ENCODE measurements at places on chromosomes 1 and 21.

- DNase-seq: peak; percentile 79
These were observed 510 bp downstream of the DENND4B start for GRCh38 chr1:153945795-153946621.

GRCh38 chr21:29217818-29218291 lies 80.9 kb upstream of the BACH1 start:
- DNase-seq: no peak

DNA sequence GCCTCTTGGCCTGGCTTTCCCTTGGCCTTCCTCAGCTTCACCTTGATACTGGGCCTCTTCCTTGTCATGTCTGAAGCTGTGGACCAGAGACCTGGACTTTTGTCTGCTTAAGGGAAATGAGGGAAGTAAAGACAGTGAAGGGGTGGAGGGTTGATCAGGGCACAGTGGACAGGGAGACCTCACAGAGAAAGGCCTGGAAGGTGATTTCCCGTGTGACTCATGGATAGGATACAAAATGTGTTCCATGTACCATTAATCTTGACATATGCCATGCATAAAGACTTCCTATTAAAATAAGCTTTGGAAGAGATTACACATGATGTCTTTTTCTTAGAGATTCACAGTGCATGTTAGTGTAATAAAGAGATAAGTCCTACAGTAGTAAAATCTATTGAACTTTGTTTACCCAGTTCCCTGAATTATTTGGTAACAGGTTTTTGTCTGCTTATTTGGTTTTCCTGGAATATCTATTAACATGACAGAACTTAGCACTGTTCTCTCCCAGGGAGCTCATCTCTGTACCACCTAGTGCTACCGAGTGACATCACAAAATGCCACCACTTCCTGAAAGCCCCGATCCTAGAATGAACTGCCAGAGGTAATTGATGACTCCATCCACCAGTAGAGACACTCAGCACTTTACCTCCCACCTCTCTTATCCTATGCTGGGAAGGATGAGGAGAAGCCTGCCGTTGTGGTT lies 22.2 kb downstream of the UBE2T start:
- DNase-seq: no peak

DNA sequence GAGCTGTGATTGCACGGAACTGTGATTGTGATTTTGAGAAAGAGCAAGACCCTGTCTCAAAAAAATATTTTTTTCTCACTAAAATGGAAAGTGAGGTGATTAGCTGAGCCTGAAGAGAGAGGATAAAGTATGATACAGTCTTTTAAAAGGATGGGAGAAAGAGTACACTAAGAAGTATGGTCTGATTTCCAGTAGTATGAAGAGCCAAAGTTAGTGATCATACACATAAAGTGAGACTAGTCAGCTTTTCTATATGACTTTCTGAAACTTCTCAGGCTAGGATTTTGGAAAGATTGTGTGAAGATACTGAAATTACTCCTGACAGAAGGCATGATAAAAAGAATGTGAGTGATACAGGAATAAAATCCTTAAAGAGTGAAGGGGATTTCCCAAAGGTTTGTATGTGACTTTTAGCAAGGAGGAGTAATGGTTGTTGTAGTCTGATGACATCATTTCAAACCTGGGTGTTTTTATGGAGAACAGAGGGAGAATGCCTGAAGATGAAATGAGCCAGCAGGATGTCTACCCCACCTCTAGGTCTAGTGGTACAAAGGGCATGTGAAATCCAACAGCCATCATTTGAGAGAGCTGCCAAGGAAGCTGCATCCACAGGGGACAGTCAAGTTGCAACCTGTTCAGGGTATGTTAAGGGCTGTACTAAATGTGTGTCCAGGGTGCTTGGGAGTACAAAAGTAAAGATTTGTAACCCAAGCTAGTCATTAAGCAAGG lies 157.7 kb downstream of the PIK3R3 start:
- no peak for DNase-seq

DNA sequence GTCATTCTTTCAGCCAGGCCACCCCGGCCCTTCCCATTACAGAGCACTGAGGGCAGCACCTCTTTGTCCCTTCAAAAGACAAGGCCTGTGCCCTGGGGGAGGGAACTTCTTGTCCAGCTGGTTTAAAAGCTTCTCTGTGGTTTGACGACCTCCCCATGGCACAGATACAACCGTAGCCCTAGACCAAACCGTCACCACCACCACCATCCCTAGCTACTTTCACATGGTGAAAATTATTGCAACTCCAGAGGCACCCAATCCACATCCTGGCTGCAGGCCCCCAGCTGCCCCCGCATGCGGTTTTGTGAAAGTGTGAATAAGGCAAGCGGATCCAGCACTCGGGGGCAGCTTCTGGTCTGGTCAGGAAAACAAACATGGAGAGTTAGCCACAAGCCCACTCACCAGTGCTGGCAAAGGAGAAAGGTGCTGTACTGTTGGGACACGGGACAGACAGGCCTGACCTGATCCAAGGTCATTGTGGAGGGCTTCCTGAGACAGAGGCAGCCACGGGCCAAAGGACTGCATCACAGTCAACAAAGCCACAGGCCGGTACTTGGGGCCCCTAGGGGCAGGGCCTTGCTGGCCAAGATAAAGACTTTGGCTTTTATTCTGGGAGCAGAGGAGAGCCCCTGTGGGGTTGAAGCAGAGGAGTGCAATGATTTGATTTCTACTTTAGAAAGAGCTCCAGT lies 31.2 kb downstream of the CDCA8 start:
- no peak for DNase-seq

- DNase-seq: peak; percentile 95
These were observed 10.7 kb downstream of the OPTC start for GRCh38 chr1:203504400-203505250.

- no peak for DNase-seq
These were observed 12.1 kb upstream of the MIIP start for GRCh38 chr1:12007204-12007603.

DNA sequence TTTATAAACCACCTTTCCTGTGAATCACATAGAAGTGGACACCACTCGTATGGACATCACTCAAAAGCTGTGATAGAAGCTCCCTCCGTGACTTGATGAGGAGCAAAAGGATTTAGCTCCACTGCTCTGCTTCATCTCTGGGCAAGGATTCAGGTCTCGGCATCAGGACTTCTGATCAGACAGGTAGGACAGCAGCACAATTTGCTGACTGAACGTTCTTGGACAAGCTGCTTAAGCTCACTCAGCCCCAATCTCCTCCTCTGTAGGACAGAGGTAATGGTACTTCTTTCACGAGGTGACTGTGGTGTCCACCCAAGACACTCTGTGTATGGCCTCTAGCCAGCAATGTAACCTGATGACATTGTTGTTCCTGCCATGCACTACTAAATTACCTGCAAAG lies 122.6 kb upstream of the AJAP1 start:
- DNase-seq: no peak

- DNase-seq: no peak
These were observed 12.2 kb downstream of the FCRLB start for GRCh38 chr1:161733526-161733925.

DNA sequence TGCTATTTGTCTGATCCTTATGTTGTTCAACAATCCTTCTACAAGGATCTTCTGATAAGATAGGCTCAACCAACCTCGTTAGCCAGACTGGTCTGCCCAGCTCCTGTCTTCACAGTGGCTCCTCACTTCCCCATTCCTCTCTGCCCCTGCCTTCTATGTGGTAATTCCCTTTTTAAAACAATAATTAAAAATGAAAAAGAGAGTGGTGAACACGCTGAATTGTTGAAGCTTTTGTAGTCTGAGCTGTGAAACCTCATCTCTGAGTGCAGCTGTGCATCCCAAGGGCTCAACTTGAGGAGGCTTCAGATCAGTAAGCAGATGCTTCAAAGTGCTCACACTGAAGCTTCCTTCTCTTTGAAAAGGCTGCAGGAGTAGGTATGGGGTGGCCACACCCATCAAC lies 70.7 kb upstream of the JUN start:
- DNase-seq: no peak

DNA sequence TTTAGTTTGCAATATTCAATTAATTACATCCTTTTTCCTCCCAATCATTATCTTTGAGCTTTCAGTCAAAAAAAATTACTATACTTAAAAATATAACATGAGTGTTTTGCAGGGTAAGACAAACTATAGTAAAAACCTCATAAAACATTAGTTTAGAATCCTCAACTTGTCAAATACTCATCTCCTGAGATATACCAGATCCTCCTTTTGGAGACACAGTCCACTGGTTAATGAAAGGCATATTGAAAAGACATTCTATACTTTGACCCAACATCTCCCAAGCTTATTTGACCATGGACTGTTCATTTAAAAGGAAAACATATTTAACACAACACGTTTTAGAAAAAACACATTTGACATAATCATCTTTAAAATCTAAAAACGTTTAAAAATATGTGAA lies 52.8 kb downstream of the NRIP1 start:
- no peak for DNase-seq

Measured in NCI-H82 (cell line).